NCI-H2029 (cell line): ENCODE measurements at places on chromosomes 5 and 9.
A peak's percentile ranks its signal among the peaks of the same experiment; 100 is the strongest.

DNA sequence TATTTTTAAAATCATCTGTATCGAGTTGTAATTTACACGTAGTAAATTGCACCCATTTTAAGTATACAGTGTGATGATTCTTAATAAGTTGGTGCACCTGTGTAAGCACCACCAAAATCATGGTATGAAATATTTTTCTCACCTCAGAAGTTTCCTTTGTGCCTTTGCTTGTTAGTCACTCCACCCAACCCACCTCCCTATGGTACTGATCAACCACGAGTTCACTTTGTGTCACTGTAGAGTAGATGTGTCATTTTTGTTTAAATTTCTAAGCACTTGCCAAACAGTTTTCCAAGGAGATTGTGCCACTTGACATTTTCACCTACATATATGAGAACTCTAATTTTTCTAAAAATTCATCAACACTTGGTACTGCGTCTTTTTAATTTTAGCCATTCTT, 806.5 kb downstream of the TLR4 start:
- no peak for DNase-seq

DNA sequence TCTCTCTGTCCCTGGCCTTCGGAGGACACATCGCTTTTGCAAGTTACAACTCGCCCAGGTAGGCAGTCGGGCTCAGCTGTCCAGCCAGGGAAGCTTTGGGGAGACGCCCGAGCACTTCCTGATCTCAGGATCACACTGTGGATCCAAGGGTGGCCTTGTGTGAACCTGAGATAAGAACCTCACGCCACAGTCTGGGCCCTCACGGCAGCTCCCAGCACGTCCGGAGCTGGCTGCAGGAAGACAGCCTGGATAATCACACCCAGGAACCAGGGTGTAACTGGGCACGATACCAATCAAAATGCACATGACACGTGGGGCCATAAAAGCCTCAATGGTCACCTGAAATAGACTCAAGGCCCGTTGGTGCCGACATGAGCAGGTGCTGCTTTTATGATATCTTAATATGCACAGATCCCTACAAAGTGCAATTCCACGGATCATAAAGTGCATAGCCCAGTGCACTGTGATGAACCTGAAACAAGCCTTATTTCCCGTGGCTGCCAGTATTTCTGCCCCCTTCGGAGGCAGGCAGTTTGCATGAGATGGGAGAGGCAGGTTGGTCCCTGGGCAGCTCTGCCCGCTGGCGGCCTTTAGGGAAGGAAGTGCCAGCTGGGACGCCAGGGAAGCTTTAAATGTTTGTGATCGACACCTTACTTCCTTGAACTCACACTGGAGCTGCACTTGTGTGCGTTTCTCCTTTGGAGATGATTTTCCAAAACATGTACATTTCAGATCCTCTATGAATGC, 14.5 kb downstream of the SLC6A18 start:
- DNase-seq = peak; percentile 25

GRCh38 chr9:65411901-65412300, 126.9 kb upstream of the FOXD4L5 start:
- no peak for DNase-seq

GRCh38 chr9:34546102-34546833, 23.5 kb upstream of the ENHO start:
- no peak for DNase-seq

DNA sequence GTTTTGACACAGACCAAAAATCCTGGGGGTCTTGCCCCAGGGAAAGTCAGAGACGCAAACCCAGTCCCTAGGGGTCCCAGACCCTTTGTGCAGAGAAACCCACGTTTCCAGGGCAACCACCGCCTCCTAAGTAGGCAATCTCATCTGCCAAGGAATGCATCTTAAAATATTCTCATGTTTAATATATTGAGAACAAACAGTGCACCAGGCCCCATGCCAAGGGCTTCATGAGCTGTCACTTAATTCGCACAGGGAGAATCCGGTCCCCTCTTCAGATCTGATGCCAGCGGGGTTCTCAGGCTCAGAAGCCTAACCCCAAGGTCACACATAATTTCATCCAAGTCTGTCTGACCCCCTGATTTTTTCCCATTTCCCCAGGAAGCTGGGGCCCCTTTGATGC, 28.8 kb downstream of the CPLX2 start:
- no peak for DNase-seq

DNA sequence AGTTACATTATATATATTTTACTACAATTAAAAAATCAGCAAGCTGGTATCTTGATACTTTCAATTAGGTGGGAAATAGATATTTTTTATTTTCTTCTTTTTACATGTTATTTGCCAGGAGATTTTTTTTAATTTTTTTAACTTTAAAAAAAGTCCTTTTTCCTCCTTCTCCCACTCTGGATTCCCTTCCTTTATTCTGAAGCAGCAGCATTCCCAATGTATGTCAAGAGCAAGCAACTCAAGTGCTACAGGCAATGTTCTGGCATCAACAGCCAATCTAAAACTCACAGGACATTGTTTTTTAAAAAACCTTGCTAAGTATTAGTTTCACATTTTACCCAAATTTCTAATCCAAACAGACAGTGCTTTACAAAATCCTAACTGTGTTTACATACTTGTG, 41.4 kb downstream of the GOLPH3 start:
- no peak for DNase-seq

GRCh38 chr5:89816038-89816437, 593.5 kb downstream of the CETN3 start:
- DNase-seq = no peak

GRCh38 chr5:132829742-132830435, 558 bp downstream of the SHROOM1 start:
- peak; percentile 48 for DNase-seq

- DNase-seq = no peak
Observed at GRCh38 chr5:33941090-33941489, 4.9 kb downstream of the RXFP3 start.
